RWPE2 (cell line): ENCODE measurements at places on chromosomes 16 and 17.
A peak's percentile ranks its signal among the peaks of the same experiment; 100 is the strongest.

GRCh38 chr16:86618431-86619238 is 40.3 kb downstream of the FOXL1 start:
- no peak for DNase-seq

DNA sequence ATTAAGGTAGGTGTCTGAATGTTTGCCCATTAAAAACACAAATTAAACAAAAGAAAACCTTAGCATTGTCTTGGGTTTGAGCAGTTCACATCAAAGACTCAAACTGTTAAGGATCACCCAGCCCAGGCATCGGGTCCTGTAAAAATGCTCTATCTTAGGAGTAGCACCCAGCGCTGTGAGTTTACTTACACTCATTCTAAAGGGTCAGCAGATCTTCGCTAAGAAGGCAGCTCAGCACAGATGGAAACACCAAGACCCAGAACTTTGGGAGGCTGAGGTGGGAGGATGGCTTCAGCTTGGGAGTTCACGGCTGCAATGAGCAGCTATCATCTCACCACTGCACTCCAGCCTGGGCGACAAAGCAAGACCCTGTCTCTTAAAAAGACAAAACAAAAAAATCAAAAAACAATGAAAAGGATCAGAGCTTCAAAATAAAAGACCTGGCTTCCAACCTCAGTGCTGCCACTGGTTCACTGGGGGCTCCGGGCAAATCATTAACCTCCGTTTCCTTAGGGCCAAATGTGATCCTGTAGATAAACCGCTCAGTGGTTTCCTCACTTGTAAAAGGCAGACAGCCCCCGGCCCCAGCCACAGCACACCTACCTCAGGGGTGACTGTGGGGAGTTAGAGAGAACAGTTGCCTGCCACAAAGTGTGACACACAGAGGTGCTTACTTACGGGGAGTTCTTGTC is 11.1 kb downstream of the COG1 start:
- DNase-seq, result no peak

- peak; percentile 81 for DNase-seq
These were observed at the start of gene MRTFB for GRCh38 chr16:14070877-14071575. Gene MRTFB, plus strand, starts transcription at chr16:14071319. Its CDS starts 69,288 bp downstream, at chr16:14140607.

DNA sequence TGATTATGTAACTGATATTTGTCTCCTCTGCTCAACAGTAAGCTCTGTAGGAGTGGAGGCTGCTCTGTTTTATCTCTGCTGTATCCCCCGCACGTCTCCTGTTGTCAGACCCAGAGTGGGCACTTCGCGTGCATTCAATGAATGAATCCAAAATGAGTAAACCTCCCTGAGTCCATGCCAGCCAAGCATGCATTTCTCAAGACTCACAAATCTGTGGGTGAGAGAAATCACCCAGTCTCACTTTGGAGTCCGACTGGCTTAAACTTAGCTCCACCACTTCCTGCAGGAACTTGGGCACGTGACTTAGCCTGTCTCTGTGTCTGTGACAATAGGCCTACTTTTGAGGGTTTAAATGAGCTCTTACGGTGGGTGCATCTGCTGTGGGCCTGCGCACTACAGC is 3.7 kb downstream of the PNPO start:
- no peak for DNase-seq

DNA sequence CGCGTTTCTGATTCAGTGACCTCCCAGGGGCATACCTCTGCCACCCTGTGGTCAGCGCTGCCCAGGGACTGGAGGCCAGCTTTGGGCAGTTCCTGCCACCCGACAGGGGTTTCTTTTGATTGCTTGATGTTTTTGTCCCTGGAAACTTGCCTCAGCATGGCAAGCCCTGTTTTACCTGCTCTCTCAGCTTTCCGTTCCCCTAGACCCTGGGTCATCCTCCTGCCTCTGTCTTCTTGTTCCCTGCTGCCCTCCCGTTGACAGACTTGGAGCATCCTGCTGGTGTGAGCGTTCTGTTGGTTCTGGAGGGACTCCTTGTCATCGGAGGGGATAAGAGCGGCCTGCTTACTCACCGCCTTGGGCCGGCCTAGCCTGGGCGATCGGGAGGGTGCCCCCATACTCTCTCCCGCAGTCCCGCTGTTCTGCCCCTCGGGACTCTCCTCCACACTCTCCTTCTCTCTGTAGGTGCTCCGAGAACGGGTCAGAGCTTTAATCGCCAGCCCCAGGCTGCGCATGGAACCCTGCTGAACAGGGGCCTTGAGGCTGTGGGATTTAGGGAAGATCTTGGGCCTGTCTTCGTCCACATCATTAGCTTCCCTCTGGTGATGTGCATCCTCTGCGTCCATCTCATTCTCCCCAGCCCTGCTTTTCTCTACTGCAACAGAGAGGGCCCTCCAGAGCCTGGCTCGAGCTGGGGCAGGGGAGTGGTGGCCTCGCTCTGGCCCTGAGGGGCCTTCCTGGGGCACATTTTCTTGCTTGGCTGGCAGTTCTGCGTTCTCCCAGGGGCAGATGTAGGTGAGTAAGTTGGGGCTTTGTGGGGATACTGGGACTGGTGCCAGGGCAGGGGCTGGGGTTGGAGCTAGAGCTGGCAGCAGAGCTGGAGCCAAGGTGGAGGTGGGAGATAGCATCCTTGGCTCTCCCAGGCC is 13.7 kb downstream of the GPR179 start:
- no peak for DNase-seq

- no peak for DNase-seq
These were observed 5.2 kb upstream of the RGS9 start for GRCh38 chr17:65131946-65132345.
